ENCODE measurements at places on chromosomes 11 and 22.

GRCh38 chr11:115247361-115247760 lies 256.9 kb downstream of the CADM1 start:
- DNase-seq: no peak

DNA sequence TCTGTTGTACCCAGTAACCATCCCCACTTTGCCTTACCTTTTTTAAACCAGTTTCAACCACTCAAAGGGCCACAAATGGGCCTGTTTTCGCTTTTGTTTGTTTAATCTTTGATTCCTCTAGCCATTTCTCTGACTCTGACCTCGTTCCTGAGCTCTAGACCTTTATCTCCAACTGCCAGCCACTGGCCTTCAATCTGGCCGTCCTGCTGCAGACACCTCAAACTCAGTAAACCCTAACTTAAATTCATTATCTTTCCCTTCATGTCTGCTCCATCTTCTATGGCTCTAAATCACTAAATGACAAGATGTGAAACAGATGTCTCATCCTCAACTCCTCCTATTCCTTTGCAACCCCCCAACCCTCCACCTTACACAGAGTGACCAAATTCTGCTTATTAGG lies 1.3 kb upstream of the GDPD4 start:
- DNase-seq: no peak

DNA sequence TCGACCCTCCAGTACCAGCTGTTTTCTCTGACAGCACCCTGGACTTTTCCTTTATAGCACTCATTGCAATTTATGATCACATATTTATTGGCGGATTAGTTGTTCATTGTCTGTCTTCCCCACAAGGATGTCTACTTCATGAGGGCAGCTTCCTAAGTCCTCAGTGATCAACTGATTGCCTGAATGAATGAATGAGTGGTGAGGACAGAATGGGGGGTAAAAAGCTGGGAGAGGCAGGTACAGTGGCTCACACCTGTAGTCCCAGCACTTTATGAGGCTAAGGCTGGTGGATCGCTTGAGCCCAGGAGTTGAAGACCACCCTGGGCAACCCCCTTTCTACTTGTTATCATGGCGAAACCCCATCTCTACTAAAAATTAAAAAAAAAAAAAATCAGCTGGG lies 11.1 kb upstream of the SOX10 start:
- DNase-seq: no peak

GRCh38 chr11:61737131-61737530 lies 15.3 kb upstream of the MYRF start:
- no peak for DNase-seq

DNA sequence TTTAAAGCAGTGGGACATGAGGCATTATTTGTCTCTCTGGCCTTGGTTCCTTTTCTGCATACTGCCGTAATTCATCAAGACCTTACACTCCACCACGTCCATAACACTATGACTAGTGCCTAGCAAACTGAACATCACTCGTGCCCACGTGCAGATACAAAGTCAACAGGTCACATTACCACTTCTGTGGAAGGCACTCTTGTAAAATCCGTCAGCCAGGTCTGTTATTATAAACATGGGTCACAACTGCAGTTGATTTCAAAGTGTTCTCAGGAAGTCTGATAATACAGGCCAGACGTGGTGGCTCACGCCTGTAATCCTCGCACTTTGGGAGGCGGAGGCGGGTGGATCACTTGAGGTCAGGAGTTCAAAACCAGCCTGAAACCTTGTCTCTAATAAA lies 14.1 kb downstream of the VSIG10L2 start:
- no peak for DNase-seq

DNA sequence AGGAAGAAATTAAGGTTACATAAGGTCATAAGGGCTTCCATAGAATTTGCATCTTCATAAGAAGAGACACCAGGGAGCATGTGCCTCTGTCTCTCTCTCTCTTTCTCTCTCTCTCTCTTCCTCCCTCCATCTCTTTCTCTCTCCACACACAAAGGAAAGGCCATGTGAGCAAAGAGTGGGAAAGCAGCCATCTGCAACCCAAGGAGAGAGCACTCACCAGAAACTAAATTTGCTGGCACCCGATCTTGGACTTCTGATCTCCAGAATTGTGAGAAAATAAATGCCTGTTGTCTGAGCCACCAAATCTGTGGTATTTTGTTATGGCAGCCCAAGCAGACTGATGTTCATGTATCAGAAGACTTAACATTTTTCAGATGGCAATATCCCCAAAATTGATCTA lies 6.4 kb upstream of the KRTAP5-10 start:
- DNase-seq: no peak

- DNase-seq: no peak
These were observed 60.7 kb upstream of the MUC15 start for GRCh38 chr11:26632691-26633159.

DNA sequence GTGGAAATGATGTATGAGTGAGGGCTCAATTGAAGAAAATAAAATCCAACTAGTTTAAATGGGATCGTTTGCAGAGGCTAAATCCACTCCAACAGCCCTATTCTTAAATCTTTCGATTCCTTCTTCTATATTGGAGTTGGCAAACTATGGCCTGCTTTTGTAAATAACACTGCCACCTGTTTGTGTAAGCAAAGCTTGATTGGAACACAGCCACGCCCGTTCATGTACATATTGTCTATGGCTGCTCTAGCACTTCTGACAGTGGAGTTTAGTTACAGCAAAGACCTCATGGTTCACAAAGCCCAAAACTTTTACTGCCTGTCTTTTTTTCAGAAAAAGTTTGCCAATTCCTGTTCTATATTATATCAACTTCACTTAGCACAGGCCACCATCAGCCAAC lies 40.6 kb upstream of the RCN1 start:
- DNase-seq: no peak

GRCh38 chr11:120717623-120718022 lies 206.1 kb downstream of the GRIK4 start:
- no peak for DNase-seq

DNA sequence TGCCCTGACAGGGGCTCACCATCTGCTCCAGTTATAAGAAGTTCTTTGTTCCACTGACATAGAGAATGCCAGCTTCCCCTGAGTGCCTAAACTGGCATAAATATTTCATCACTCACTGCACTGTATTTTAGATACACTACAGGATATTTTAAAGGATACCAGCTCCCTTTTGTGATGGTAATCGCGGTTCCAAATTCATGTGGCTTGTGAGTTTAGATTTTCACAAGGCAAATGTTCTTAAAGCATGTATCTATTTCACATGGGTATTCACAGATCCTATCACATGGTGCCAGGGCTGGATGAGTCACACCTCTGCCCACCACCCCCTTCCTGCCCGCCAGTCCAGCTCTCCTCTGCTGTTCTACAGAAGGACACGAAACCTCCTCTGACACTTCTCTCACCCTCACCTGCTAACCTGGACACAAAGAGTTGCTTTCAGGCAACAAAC lies 105.5 kb downstream of the KCNC1 start:
- DNase-seq: no peak

Data from AML-193 (cell line).